ENCODE measurements at places on chromosomes 2 and 18.
A peak's percentile ranks its signal among the peaks of the same experiment; 100 is the strongest.

DNA sequence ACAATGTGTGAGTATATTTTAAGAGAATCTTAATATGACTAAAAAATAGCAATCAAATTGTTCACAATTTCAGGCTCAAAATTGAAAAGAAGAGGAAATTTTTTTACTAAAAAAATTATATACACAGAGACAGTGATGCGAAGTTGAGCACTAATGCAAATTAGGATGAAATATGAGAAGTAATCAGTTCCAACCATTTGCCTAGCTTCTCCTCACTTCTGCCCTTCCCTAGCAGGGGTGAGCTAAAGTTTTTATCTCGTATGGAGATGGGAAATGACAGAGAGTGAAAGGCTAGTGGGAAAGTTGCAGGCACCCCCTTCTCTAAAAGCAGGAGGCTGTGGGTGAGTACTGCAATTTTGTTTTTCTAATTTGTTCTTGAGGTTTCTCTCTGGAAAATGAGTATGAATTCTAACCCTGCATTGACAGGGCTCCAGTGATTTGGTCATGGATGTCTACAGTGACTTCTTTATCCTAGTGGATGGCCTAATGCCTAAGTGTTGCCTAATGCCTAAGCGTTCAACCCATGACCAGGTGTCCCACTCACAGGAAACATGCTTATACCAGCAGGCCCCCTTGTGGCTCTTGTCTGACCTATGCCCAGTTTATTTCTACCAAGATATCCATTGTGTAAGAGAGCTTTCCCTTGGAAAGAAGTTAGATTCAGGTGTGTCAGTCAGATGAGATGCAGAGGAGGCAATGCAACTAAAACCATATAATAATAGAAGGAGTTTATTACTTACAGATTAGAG lies 78.0 kb upstream of the HNMT start:
- peak; percentile 52 for DNase-seq

GRCh38 chr2:1800306-1800705 lies 56.0 kb upstream of the PXDN start:
- DNase-seq: no peak

DNA sequence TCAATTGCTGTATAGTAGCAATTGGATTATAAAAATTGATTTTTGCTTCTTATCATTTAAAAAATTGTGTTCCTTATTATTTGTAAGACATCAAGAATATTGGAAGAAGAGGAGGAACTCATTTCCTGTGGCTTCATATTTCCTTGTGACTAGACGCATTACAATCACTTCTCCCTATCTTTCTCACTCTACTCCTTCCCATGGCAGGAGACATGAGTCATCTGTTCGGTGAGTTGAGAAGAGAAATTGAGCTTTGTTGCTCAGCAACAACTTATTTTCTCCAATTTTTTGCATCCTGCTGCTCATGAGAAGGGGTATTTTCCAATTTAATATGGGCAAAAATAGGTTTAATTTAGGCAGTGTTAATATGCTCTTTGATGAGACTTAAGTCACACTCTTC lies 1783.9 kb downstream of the SUCLG1 start:
- DNase-seq: no peak

DNA sequence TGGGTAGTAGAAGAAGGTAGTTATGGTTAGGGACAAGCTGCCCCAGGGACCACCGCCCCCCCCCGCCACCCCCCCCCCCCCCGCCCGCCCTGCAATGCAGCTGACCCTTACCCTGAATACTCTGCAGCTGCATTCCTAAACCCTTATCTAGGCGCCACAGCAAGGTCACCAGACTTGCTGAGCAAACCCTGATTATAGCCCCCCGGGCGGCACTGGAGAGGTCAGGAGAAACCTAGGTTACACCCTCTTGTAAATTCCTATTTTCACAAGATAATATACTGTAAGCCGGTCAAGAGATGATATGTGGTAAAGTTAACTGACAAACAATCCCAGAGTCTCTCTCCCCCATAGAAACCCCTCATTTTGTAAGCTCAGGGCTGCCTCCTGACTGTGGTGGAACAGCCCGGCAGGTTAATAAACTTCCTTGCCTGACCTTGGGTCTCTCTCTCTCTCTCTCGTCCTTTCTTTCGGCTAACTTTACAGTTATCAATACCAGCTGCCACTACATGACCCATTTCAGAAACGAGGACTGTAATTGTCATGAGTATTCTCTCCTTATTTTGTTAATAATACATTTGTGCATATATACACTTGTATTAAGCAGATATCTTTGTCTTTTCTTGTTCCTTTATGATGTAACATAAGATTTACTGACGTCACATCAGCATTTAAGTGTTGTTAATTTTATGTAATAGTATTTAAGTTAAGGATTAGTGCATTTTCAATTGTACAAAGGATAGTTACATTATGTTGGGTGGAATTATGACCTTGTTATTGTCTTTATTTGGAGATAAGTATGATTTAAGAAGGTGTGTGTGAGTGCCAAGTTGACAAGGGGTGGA lies 22.8 kb upstream of the SMAD4 start:
- no peak for DNase-seq

GRCh38 chr2:53515435-53516332 lies 251.9 kb upstream of the CHAC2 start:
- DNase-seq: peak; percentile 40

DNA sequence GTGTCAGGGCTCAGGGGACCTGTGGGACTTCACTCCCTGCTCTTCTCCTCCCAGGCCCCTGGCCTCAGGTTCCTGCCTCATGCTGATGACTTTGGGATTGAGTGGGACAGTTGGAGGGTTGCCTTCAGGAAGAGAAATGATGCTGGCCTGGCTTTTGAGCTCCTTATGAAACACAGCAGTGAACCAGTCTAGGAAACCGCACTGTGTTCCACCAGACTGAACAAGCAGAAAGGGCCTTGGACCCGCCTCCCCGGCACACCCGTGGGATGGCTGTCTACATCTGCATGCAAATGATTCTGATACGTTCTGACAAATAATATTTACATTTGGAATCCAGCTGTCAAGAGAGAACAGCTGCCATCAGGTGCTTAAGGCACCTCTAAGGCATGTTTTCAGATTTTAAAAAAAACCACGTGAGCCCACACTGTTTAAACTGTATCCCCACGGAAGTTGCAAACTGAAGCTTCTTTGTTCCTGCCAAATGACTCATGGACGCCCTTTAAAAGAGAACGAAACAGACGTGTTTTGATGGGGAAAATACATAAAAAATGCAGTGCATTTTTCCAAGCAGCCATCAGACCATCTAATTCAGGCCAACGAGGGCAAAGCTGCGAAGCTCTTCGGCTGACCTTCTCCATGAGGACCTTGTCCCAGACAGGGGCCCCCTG lies 27.6 kb upstream of the ASAP2 start:
- DNase-seq: no peak

DNA sequence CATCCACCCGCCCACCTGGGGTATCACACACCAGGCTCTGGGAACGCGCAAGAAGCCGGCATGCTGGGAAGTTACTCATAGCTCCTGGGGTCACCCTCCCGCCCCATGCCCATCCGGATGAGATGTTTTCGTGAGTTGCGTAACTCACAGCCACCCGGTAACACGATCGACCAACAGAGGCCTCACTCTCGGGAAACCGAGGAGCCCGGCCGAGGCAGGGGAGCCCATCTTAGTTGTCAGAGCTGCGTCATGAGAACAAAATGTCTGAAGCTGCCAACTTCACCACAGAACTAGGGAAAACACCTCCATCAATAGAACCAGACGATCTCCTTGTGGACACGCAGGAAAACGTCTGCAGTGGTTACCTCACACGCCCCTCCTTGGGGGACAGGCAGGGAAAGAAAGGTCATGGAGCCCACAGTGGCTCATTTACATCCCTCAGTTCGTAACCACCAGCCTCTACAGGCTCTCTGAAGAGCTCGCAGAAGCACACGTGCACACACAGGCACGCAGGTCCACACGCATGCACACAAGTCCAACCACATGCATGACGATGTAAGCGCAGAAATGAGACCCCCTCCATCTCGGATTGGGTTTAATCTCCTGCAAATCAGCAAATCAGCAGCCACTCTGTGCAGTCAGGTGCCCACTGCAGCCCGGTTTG lies 26.2 kb downstream of the ADI1 start:
- DNase-seq: peak; percentile 69

- peak; percentile 37 for DNase-seq
These were observed 181.5 kb downstream of the KLHL29 start for GRCh38 chr2:23566241-23567142.

DNA sequence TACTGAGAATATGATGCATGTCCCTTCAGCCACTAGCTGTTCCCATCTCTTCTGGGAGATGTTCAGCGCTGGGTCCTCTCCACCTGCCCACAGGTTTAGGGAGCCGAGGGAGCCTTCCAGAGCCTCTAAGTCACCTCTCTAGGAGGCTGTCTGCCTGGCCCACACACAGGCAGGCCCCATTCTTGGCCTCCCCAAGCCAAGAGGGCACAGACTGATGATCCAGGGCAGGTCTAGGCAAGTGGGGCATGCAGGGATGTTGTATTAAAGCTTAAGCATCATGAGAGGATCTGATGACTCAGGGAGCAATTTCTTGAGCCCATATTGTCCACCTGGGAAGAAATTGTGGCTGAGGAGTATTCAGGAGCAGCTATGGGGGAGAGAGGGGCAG lies 19.9 kb downstream of the TMSB10 start:
- DNase-seq: no peak

DNA sequence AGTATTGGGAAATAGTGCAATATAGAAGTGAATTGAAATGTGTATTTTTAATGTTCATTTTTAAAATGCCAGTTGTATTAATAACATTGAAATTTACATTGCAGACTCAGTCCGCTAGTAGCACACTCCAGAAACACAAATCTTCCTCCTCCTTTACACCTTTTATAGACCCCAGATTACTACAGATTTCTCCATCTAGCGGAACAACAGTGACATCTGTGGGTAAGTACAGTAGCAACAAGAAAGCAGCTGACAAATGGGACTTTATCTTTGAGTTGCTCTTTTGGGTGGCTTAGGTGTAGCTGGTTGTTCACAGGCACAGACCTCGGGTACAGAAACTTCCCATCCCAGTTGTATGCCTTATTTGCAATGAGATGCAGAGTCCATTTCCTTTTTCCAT lies 118.2 kb upstream of the IL1R2 start:
- no peak for DNase-seq

DNA sequence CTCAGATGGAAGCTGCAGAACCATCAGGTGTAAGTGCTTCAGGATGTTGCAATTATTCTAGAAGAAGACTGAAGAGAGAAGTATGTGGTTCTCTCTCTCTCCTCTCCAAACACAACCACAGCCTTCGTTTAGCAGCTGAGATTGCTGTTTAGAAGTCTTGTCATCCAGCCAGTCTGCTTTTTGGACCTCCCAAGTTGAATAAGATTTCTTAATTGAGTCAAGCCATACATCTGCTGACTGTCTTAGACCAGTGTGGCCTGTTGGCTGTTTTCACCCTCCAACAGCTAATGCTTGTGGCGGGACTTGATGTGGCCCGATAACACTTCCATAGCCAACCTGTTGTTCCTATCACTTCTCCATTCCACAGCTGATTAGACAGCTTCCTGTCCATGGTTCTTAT lies 91.3 kb upstream of the TMEM17 start:
- peak; percentile 92 for DNase-seq

- peak; percentile 42 for DNase-seq
These were observed 57.7 kb upstream of the SEMA4C start for GRCh38 chr2:96927405-96928171.

GRCh38 chr2:36775261-36775660 lies 78.8 kb downstream of the VIT start:
- no peak for DNase-seq

- no peak for DNase-seq
These were observed 176.1 kb upstream of the ZFP36L2 start for GRCh38 chr2:43402452-43402937.

DNA sequence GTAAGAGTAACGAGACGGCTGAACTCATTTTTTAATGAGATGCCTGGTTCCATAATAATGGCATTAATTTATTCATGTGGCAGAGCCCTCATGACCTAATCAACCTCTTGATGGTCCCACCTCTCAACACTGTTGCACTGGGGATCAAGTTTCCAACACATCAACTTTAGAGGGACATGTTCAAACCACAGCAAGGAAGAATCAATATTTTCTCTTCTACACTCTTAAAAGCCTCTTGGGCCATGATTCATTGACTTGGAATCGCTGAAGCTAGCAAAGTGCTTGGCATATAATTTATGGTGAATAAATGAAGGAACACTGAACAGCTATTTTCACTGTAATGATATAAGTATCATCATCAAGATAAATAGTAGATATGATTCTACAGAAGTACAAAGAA lies 333.0 kb downstream of the TNS1 start:
- DNase-seq: no peak

DNA sequence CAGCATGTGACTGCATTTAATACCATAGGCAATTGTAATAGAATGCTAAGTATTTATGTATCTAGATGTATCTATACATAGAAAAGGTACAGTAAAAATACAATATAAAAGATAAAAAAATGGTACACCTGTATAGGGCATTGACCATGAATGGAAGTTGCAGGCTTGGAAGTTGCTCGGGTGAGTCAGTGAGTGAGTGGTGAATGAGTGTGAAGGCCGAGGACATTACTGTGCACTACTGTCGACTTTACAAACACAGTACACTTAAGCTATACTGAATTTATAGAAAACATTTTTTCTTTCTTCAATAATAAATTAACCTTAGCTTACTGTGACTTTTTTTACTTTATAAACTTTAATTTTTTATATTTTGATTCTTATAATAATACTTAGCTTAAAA lies 8.9 kb downstream of the DIS3L2 start:
- no peak for DNase-seq

GRCh38 chr2:156023229-156023869 lies 309.2 kb downstream of the NR4A2 start:
- no peak for DNase-seq

DNA sequence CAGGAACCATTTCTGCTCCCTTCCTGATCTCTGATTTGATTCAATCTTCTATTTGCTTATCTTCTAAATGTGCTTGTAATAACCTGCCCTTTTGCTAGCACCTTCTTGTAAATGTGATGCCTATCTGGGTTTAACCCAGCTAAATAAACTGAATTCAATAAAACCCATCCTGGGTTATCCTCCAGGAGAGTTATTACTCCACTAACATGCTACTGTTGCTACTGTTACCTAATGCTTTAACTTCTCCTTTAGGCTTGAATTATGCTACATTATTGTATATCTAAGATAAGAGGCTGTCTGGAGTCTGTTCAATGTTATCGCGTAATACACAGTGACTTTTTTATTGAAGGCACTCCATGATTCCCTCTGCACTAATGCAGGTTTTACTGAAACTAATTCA lies 206.5 kb upstream of the CTAGE1 start:
- DNase-seq: peak; percentile 93

GRCh38 chr2:190119257-190119656 lies 56.7 kb upstream of the MSTN start:
- DNase-seq: peak; percentile 8

- DNase-seq: peak; percentile 38
These were observed 9.1 kb upstream of the NR4A2 start for GRCh38 chr2:156341452-156342253.

DNA sequence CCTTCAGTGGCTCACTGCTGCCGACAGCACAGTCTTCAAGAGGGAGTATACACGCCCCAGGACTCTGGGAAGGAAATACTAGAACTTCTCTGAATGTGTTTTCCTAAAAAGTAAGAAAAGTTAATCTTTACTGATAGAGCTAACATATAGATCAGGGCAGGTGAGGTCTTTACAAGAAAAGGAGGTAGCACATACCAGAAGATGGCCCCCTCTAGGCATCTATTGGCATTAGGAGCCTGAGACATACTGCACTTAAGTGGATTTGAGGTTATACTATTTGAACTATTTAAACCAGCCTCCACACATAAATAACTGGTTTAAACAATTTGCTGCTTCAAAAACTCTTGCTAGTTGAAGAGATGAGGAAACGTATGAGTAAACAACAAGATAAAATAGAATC lies 406.1 kb downstream of the SETBP1 start:
- DNase-seq: no peak

Measured in SK-N-DZ (cell line).